Stromal cell of bone marrow (primary cell): ENCODE measurements at places on chromosomes 3 and 15.

DNA sequence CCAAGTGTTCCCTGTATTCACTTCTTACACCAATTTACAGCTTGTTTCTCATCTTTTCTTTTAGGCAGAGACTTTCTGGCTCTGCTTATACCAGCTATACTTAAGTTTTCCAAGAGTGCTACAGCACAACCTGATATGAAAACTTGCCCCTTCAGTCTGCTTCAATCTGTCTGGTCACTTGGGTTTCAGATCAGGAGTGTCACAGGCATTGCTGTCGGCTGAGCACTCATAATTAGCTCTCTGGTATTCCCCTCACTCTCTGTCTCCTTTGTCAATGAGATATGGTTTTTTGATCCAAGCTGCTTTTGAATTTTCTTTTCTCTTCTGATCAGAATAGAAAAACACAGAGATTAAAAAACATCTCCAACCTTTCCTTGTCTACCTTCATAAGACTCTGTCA, 194.9 kb upstream of the UMPS start:
- no peak for DNase-seq

GRCh38 chr15:77493324-77493907, 72.7 kb downstream of the HMG20A start:
- no peak for DNase-seq

DNA sequence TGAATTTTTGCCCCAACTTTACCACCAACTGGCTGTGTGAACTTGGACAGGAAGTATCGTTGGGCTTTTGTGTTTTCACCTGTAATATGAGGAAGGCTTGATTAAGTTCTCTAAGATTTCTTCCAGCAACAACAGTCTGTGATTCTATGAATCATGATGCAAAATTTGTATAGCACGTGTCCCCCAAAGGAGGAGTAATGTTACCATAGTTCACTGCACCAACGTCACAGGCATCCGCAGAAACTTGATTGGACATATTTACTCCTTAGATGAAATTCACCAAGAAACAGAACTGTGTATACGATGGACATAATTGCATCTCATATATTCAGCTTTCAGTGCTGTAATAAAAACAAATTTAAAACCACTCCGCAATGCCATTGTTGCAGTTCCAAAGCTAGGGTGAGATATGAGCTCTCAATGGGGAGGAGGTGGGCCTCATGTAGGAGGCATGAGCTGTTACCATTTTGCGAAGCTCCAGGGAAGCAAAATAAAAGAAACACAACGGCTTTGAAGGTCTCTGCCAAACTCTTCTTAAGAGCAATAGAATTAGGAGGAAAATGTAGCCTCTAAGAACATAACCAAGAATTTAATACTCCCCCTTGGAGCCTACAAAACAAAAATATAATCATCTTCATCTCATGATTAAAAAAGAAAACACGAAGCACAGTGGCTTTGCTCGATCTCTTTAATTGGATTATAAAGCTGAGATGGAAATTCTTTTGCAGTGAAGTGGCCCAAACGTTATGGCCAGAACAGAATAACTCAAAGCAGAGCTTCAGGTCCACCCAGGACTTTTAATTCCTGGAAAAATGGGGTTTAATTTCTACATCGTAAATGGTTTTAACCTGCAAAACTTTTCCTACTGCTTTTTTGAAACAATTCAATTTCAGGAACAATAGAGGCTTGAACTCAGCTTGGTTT, 80.7 kb downstream of the CHST2 start:
- no peak for DNase-seq

GRCh38 chr3:171984883-171985282, 54.5 kb upstream of the FNDC3B start:
- DNase-seq: no peak

- no peak for DNase-seq
These were observed 21.7 kb upstream of the ARHGEF3 start for GRCh38 chr3:56823421-56823926.

GRCh38 chr3:159886050-159886449, 102.6 kb upstream of the IL12A start:
- no peak for DNase-seq

DNA sequence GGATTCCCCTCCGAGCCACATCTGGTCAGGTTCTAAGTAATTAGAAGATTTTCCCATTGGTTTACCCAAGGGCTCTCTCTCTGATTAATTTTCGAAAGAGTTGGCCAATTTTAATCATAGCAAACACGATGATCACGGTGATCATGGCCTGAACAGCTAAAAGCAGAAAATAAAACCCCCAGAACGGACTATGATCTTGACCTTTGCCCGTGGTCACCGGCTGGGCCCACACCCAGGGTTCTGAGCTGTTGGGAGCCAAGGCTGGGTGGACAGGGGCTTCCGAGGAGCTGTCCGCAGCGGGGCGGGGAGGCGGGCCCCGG, 2.6 kb downstream of the GP5 start:
- no peak for DNase-seq

DNA sequence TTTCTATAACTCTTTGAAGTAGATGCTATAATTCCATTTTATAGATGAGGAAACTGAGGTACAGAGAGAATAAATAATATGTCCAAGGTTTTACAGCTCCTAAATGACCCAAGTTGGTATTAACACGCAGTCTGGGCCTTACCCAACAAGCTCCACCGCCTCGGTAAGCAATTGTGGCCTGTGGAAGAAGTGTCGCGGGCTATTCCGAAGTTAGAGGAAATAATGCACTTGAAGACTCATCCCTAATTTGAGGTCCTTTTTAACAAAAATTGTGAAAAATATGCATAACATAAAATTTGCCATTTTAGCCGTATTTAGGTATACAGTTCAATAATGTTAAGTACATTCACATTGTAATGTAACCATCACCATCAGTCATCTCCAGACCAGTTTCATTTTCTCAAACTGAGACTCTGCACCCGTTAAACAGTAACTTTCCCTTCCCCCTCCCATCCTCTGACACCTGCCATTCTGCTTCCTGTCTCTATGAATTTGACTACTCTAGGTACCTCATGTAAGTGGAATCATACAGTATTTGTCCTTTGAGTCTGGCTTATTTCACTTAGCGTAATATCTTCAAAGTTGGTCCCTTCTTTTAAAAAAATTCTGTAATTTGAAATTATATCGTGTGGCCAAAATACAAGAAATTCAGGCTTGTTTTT, 18.2 kb downstream of the IDH3A start:
- no peak for DNase-seq

- no peak for DNase-seq
These were observed 316.8 kb upstream of the CTDSPL start for GRCh38 chr3:37544869-37545352.

DNA sequence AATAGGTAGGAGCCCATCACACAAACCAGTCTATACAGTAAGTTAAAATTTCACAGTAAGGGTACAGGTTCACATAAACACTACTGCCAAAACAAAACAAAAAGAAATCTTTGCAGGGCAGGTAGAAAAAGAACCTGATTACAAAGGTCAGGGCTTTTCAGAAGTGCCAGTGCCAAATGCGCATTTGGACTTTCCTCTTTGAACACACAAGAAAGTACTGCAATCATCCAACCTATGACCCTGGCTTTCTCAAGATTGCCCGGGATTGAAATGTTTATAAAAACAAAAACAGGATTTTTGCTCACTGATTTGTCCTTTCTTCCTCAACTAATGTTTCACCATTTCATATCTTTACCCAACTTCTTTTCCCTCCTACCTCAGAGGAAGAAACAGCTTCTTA, 47.4 kb downstream of the CBLB start:
- DNase-seq: no peak

DNA sequence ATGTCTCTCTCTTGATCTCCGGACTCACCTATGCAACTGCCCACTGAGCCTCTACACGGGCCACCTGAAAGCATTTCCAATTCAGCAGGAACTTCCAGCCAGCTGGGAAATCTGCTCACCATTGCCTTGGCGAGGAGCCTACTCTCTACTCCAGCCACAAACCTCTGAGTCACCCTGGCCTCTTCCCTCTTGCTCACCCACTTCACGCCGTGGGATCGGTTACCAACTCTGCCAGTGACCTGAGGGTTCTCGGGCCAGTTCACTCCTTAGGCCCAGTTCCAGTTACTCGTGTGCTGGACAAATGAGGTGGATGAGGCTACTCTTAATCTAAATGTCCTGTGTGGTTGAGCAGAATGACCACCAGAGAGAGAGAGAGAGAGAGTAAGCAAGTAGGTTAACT, 70.1 kb downstream of the CEMIP start:
- DNase-seq: peak; percentile 94

GRCh38 chr3:192367616-192368015, 359.7 kb downstream of the FGF12 start:
- DNase-seq: no peak

- DNase-seq: peak; percentile 6
These were observed 93.2 kb downstream of the PLCH1 start for GRCh38 chr3:155651489-155652218.

- DNase-seq: no peak
These were observed 70.6 kb downstream of the USF3 start for GRCh38 chr3:113625834-113626233.

GRCh38 chr15:74007820-74008371, 13.4 kb downstream of the PML start:
- no peak for DNase-seq

GRCh38 chr15:99264125-99264524, 12.8 kb downstream of the LRRC28 start:
- no peak for DNase-seq

- no peak for DNase-seq
These were observed 513.2 kb upstream of the TBL1XR1 start for GRCh38 chr3:177710506-177710905.

DNA sequence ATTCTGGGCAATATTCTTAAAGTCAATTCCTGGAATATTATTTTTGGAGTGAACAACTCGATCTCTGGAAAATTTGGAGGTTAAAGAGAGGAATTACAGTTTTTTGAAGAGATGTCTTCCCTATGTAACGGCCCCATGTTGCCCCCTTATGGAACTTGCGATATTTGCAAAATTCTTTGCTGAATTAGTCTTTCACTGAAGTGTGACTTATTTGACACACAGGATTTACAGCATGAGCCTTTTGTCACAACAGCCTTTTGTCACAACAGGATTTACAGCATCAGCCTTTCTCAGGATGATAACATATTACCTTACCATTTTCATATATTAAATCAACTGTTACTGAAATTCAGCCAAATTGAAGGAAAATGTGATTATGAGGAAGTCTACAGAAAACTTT, 37.8 kb upstream of the SPTSSB start:
- peak; percentile 43 for DNase-seq

GRCh38 chr3:40597441-40597840, 72.7 kb downstream of the ZNF621 start:
- no peak for DNase-seq

- peak; percentile 75 for DNase-seq
These were observed 131.2 kb downstream of the KLF13 start for GRCh38 chr15:31457631-31458526.

DNA sequence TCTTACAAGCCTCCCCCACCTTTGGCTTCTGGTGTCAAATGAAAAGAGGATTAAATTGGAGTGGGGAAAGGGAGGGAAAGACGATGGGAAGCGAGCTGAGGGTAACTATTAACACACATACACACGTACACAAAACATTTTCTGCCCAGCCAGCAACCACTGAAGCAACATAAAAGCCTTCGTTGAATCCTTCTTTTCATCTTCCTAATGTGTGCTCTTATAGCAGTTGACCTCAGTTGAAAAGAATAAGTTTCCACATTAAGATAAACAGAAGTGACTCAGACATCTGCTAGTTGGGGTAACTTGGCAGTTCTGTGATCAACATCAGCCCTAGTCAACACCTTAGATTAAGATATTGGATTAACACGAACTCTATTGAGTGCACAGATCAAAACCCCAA, 558.5 kb downstream of the MECOM start:
- DNase-seq: no peak

DNA sequence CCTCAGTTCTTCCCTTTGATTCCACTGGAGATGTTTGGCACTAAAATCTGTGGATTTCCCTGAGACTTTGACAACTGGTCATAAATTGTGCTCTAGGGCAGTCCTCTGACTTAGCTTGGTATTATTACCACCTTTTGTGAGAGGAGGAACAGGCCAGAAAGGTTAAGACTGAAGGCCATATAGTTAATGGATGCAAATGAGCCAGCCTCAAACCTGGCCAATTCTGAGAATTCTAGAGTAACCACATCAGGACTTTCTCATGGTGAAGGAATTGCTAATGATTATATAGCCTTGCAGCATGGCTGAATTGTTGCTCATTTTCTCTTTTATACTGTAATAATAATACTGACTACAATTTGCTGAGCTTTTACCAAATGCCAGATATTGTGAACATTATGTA, 162.5 kb downstream of the CADPS start:
- DNase-seq: no peak

DNA sequence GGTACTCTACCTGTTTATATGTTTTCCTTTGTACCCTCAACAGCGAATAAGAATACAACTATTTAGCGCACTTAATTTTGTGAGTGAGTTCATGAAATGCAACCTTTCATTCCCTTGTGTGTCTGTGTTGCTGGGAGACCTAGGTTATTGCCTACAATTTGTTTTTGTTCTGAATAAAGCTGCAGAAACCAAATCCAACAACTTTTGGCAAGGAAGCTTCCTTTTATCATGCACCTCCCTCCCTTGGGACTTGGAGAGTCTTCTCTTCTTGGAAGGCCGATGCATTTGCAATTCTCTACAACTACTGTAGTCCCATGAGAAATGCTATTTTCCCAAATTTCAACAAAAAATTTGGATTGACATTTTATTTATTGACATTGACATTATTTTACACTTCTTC, 1002.4 kb upstream of the CADM2 start:
- DNase-seq: no peak

DNA sequence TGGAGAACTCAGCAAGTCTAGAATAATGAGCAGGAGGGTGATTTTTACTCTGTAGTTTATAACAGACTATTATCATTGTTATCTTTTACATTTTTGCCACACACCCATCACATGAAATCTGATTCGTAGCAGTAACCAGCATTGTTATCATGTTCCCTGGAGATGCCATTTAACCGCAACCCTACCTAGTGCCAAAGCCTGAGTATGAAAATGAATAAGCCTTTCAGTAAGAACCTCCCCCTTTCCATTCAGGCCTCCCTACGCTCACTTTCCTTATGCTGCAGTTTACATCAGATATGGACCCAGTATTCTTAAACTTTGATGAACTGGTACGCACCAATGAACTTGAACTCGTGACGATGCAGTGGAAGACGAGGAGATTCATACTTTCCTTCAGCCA, 158.7 kb upstream of the SPRED1 start:
- DNase-seq: no peak

DNA sequence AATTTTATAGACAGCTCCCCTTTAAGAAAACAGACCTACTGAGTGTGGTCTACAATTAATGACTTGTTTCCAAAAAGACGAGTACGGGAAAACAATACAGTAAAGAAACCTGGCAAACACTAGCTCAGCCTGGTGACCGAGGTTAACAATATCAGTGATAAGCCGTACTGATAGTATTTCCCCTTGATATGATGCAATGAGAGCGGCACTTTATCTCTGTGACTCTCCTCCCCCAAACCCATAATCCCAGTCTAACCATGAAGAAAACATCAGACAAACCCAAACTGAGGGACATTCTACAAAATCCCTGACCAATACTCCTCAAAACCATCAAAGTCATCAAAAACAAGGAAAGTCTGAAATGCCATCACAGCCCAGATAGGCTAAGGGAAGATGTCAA, 8.2 kb downstream of the DENND4A start:
- no peak for DNase-seq
